Naive thymus-derived CD8-positive, alpha-beta T cell (primary cell): ENCODE measurements at places on chromosomes 6 and 20. TPM values are rescaled to one million over a fixed set of nuclear protein-coding genes. Genes with fewer than 3 reads are reported as not detected.

VSX1 gene
- total RNA-seq = not detected

GRCh38 chr6:86412057-86412456, 525.3 kb upstream of the HTR1E start:
- no peak for DNase-seq

DNA sequence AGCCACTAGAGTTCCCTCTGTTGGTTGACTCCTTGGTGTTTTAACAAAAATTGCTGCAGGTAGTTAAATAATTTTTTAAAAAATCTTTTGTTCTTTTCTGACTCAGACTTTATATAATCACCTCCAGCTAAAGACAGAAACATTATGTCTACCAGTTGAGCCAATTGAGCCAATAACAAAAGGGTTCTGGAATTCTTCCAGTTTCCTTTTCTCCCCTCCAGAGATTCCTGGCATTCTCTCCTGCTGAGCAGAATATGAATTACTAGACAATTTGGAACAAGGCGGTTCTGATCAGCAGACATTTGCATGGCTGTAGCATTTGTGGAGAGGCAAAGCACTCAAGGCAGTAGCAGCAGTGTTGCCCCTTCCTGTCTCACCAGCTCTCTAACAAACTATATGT, 144.0 kb upstream of the SLC35B3 start:
- DNase-seq = no peak

DNA sequence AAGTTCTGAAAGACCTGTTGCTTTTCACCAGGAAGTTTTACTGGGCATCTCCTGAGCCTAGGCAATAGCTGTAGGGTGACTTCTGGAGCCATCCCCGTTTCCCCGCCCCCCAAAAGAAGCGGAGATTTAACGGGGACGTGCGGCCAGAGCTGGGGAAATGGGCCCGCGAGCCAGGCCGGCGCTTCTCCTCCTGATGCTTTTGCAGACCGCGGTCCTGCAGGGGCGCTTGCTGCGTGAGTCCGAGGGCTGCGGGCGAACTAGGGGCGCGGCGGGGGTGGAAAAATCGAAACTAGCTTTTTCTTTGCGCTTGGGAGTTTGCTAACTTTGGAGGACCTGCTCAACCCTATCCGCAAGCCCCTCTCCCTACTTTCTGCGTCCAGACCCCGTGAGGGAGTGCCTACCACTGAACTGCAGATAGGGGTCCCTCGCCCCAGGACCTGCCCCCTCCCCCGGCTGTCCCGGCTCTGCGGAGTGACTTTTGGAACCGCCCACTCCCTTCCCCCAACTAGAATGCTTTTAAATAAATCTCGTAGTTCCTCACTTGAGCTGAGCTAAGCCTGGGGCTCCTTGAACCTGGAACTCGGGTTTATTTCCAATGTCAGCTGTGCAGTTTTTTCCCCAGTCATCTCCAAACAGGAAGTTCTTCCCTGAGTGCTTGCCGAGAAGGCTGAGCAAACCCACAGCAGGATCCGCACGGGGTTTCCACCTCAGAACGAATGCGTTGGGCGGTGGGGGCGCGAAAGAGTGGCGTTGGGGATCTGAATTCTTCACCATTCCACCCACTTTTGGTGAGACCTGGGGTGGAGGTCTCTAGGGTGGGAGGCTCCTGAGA, at the start of gene HFE:
TSS of gene HFE (plus strand) at position 146 of the 832 bp plus-strand sequence. CDS start at position 158, 12 bp downstream.
- peak; percentile 30 for DNase-seq

DNA sequence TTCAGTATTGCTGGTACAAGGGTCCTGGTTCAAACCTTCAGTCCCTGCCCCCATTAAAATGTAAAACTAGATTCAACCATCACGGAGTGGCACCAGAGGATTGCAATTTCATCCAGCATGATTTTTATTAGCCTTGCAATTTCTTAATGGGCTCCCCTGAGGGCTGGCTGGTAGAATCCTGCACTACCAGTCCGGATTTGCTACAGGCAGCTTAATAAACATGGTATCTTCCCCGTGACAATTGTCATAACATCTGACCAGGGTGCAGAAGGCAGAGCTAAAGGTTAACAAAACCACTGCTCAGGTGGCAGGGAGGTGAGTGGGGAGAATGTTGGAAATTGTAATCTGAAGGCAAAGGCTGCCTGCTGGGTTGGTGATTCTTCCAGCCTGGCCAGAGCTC, 94.5 kb downstream of the PKHD1 start:
- no peak for DNase-seq

DNA sequence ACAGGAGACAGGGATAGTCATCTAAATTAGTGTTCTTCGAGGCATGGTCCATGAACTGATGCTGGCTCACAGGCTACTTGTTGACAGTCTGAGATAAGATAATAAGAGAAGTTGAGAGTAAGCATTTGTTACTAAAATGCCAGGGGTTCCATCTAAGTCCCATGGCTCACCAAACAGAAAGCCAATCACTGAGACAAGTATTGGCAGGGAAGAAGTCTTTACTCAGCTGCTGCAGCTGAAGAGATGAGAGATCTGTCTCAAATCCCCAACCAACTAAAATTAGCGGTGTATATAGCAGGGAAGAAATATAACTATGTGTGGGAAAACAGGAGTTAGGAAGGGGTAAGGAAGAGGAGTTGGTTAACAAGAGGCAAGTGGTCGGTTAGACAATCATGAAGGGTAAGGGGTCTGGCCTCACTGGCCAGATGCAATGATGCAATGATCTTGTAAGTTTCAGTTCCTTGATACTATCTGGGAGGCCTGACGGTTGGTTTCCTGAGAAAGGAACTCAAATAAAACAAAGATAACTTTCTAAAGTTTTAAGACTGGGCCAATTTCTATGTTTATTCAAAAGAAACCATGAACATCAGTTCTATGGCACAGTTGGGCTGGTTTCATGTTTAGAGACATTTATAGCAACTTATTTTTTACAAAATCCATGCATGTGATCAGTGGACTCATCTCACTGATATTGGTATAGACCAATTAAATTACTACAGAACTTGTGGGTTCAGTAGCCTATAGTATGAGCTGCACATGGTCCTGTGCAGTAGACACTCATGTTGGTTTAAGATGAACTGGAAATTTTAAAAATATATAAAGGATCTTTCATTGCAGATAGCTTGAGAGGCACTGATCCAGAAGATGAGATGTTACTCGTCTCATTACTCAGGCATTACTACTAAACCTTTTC, 9.9 kb upstream of the HEBP2 start:
- no peak for DNase-seq

GRCh38 chr20:4297127-4297826, 281.9 kb upstream of the RNF24 start:
- DNase-seq = no peak
